ENCODE measurements at places on chromosomes 13 and 19.

- no peak for DNase-seq
Observed at GRCh38 chr13:24718192-24718965, 38.2 kb downstream of the ATP12A start.

DNA sequence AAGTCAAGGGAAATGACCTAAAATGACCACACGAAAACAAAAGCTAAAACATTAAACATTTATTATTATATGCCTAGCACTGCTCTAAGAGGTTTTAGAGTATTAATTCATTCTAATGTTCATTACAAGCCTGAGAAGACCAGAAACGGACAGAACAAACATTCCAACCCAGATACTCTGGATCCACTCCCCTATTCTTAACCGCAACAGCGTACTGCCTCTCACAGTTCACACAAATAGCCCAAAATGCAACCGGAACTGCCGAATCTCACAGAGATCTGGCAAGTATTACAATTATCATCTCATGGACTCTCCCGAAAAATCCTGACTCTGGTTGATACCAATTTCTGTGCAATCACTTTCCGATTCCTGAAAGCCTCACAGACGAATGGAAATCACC lies 1.4 kb downstream of the ZNF780B start:
- DNase-seq, result no peak

- DNase-seq, result no peak
Observed at GRCh38 chr13:32224916-32225315, 90.2 kb downstream of the ZAR1L start.

DNA sequence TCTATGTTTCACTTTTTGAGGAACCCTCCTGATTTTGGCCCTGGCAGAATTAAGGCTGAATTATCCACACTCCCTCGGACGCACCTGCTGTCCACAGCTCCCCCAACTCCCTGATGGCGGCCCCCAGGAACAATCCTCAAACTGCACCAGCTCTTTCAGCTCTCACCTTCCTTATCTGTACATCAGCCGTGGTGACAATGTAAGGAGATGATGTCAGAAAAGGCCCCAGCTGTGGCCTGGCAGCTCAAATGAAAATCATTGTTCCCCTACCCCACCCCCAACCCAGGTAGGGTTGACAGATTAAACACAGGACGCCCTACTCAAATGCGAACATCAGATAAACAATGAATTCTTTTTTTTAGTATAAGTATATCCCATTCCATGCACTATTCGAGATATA lies 35.0 kb upstream of the KLF2 start:
- DNase-seq, result no peak

DNA sequence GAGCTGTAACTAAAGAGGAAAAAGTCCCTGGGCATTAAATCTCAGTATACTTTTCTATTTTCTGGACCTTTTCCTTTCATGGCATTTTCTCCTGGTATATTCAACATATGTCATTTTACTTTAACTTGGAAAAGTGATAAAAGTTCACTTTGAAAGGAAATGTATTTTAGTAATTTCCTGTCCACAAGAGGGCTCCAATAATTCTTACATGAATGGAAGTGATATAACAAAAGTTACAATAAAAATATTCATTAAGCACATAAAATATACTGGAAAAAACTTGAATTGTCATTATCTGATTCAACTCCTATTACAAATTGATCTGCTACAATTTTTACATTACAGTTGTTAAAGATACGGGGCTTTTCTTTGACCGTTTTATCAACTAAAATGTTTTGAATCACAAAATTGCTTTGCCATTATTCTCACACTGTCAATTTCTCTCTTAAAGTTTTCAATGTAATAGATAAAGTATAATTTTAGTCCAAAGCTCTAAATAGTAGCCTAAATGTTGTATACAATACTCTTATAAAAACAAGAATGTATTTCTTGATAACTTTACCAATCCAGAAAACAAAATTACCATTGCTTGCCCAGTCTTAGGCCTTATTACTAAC lies 4.9 kb downstream of the UBL3 start:
- no peak for DNase-seq

DNA sequence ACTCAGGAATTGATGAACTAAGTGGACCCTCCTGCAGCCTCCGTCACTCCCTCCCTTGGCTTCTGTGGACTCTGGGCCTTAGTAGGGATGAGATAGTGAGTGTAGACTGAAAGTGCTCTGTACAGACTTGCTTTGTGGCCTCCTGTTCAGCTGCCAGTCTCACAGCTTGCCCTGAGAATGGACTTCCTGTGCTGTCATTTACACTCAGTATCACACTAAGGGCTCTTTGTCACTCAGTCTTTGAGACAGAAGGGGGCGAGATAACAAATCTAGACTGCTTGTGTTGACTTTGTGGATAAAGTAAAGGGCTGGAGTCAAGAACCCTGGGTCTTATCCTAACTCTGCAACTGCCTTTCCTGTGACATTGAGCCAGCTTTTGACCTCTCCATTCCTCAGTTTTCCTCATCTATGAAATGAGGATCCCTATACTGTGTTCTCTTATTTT lies 21.0 kb upstream of the SPRY2 start:
- no peak for DNase-seq
